ENCODE measurements at places on chromosomes 7 and 10.

DNA sequence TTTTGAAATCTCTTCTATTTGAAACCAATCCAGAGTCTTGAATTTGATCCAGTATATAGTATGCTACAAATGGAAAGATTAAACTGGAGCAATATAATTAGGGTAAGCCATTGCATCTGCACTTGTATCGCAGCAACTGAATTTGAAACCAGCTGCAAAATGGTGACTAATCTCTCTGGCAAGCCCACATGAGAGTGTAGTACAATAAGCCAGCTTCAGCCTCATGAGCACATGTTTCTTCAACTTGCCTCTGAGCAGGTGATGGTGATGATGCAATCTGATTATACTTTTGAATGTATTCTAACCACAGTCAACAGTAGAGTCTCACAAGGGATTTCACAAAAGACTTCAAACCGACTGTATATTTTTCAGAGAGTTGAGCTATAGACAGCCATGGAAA is 829 bp upstream of the RPA3 start:
- no peak for DNase-seq

GRCh38 chr7:11513460-11513859 is 318.5 kb downstream of the THSD7A start:
- no peak for DNase-seq

- DNase-seq, result no peak
Observed at GRCh38 chr10:118504467-118505205, 90.8 kb downstream of the PRLHR start.

GRCh38 chr7:48252995-48253394 is 81.7 kb downstream of the ABCA13 start:
- DNase-seq, result no peak

GRCh38 chr10:76114581-76115001 is 683.2 kb downstream of the LRMDA start:
- no peak for DNase-seq

DNA sequence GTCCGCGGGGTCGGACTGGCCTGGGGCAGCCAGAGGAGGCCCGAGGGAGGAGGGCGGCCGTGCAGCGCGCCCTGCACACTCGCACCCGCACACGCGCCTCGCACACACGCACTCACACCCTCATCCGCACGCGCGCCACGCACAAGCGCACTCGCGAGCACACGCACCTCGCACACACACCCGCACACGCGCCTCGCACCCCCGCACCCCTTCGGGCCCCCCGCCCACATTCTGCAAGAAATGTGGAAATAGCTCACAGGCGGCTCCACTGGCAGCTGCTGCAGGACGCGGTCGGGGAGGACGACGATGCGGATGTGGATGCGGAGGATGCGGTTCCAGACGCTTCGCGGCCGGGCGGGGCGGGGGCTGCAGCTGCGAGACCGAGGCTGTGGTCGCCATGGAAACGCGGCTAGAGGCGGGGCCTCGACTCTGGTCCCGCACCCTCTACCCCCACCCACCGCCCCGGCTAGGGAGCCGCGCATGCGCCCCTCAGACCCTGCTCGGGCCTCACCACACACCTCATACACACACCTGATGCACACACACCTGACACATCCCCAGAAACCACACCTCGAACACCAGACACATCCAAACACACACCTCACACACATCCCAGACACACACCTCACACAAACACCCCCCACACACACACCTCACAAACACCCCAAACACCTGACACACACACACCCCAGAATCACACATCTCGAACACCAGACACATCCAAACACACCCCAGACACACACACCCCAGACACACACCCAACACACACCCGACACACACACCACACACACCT is at the start of gene CALY:
Gene CALY (minus strand): TSS at position 320 of the 793 bp plus-strand sequence. CDS start 7,907 bp downstream, outside the sequence.
- peak; percentile 91 for DNase-seq

DNA sequence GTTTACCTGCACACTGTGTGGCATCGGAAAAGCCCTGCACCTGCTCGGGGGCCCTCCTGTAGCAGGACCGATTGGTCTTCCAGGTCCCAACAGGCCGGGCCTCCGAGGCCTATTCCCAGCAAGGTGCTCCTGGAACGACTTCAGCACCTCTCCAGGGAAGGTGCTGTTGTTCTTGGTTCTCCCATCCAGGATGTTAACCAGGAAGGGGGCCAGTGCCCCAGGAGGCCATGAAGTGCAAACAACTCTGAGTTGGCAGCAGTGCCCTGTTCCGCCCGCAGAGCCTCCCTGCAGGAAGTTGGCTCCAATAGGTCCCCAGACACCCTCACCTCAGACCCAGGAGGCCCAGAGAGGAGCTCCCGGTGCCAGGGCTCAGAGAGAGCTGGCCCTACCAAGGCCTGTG is 64.0 kb upstream of the DUSP5 start:
- DNase-seq, result no peak

DNA sequence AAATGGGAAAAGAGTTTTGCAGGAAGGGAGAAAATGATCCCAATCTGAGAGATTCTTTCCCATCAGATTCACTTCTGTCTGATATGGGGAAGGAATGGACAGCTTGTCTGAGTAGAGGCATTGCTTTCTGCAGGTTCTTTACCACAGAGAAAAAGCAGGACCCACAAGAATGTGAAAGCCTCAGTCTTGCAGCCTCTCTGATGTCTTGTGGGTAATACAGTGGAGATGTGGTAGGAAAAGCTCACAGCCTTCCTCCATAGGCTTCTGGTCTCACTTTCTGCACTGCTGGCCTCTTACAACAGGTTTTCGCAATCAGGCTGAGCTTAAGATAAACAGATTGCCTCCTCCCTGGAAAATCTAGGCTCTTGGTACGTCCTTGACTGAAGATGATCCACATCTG is 551 bp downstream of the IFIT1 start:
- DNase-seq, result no peak

DNA sequence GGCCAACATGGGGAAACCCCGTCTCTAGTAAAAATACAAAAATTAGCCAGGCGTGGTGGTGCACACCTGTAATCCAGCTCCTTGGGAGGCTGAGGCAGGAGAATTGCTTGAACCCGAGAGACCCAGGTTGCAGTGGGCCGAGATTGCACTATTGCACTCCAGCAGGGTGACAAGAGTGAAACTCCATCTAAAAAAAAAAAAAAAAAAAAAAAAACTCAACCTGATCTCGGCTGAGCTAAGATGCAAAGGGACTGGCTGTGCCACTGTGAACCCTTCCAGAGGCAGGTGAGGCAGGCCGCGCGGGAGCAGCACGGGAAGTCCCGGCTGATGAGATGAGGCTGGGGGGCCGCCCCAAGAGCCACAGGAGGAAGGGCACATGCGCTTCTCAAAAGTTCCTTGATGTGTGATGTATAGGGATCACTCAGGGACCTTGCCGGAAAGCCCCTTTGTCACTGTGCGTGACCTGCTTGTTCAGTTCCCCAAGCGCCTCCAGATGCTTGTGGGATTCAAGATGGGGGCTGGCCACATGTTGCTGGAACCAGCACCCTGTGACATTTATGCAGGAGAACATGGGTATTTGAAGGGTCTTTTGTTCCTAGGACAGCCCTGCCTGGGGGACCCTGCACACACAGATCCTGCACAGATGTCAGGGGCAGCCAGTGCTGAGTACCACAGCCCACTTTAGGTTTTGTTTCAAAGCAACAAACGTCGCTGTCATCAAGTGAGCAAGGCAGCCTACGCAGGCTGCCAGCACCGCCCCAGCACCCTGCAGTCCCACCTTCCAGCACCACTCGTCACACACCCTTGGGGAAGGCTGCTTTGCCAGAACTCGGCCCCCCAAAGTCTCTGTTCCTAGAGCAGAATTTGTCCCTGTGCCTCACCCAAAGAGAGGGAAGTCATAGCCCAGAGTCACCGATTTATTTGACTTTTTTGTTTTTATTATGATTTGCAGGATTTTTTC is 74.8 kb upstream of the SH2B2 start:
- DNase-seq, result no peak

- no peak for DNase-seq
Observed at GRCh38 chr7:116576350-116577319, 51.8 kb downstream of the CAV1 start.

DNA sequence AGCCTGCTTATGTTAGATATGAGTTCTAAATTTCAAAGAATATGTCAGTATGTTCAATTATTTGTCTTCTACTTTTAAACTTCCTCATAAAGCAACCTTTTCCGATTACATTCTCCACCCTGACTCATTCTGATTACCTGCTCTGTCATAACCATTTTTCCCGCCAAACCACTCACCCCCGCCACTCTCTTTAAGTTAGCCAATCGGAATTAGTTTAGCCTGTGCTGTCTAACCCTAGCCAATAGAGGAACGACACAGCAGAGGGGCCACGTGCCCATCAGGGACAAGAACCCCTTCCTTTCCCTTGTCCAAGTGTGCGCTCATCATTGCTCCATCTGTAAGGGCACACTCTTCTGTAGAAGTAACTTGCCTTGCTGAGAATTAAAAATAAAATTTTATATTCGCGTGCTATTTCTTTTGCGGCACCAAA is 91.4 kb downstream of the CCDC71L start:
- DNase-seq, result no peak

GRCh38 chr7:142383841-142384492 is 126.1 kb upstream of the PRSS58 start:
- no peak for DNase-seq

DNA sequence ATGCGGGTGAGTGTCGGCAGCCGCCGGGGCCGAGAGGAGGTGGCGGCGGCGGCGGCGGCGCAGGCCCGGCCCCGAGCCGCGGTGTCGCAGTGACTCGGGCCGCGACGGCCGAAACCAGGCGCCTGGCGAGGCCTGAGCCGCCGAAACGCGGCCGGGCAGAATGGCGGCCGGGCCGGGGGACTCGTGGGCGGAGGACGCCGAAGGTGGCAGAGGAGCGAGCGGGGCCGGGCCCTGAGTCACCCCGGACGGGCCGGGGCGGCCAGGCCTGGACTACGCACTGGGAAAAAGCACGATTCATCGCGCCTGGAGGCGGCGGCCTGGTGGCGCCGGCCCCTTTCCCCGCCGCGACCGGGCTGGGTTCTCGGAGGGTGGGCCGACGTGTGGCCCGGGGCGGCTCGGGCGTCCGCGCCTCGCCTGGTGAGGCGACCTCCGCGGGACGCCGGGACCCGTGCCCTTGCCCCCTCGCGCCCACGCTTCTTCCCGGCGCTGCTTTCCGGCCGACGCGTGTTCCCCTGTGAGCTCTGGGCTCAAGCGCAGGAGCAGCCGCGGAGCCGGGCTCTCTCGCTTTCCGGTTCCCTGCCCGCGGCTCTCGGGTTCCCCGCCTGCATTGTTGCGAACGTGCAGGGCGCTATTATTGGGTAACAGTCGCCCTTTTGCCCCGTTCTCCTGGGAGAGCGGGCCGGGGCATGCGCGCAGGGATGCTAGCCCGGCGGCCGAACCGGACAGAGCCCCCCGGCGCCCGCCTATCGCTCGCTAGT is 500 bp downstream of the CUL1 start:
- peak; percentile 45 for DNase-seq

DNA sequence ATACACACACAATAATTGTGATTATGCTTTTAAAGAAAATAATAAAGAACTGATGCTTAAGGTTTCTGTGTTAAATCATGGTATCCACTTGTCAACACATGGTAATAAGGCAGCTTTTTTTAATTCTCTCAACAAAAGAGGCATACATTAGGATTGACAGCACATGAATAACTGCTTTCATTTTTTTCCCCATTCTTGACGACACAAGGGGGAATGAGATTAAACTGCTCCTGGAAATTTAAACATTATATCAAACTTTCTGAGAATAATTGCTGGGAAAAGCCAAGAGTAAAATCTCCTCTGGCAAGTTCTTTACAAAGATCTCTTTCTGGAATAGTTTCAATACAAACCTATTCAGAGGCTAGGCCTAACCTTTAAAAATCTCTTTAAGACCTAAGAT is 99.0 kb upstream of the GPR22 start:
- no peak for DNase-seq

GRCh38 chr10:8389630-8390029 is 335.1 kb downstream of the GATA3 start:
- DNase-seq, result no peak
